Forelimb muscle (tissue), 1 donor: ENCODE measurements at places on chromosomes 1 and 21.

DNA sequence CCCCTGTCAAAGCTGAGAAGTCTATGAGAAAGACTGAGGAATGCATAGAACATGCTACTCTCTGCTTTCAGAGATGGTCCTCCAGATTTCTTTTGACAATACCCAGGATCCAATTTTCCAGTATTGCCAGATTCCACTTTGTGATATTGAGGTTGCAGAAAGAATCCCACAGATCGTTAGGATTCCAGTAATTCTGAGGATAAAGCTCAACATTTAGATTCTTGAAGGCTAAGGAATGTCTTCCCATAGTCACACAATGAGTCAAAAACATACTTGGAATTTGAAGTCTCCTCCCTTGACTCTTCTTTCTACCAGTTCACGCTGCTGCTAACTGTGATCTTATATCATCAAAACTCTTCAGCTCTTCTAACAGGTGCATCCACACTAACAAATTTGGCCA, 57.1 kb downstream of the TNFSF18 start:
- no peak for DNase-seq

- no peak for DNase-seq
Measured at GRCh38 chr1:155932487-155932886, 1.7 kb downstream of the KHDC4 start.

DNA sequence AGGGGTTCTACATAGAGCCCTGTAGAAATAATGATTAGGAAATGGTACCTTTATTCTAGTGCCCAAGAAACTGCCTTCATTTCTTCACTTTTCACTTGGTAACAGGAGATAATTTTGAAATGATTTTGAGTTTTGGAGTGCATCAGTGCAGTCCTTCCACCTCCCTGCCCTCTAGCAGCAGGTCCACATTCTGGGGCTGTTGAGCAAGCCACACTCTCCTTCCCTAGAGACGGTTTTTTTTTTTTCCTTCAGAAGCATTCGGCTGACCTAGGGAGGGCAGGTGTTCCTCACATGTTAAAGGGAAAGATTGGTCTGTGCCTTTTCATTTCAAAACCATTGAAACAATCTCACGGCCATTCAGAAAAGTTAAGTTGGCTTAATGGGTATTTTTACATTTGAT, 39.8 kb downstream of the SLC37A1 start:
- no peak for DNase-seq

DNA sequence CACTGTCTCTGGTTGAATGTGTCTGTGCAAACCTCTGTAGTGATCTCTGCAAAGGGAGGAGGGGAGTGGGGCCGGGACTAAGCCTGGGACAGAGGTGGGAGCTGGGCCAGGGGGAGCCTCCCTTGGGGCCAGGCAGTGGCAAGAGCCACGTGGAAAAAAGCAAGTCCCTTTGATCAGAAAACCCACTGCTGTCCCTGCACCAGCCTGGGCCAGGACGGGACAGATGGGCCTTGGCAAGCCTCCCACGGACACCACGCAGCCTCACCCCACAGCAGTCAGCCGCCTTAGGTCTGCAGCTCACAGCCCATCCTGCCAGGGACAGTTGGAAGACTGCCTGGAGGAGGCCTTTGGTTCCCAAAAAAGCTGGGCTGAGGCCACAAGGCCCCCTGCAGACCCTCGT, 11.7 kb upstream of the TRAPPC10 start:
- DNase-seq: no peak

DNA sequence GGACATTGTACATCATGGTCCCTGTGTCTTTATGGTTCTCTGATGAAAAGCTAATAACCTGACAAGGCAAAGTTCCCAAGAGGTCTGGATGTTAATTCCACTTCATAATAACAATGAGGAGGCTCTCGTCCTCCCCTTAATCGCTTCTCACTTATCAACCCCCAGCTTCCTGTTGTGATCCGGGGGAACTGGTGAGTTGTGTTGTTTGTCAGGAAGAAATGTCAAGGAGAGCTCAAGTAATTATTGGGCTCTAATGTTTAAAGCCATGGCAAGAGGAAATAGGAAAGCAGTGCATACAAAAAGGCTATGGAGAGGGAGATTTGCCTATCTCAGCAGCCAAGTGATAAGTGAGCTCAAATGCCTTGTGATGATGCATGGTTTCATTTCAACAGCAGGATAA, 42.8 kb upstream of the RASAL2 start:
- no peak for DNase-seq

- peak; percentile 67 for DNase-seq
Measured at GRCh38 chr1:41672641-41673361, 188.3 kb upstream of the EDN2 start.

DNA sequence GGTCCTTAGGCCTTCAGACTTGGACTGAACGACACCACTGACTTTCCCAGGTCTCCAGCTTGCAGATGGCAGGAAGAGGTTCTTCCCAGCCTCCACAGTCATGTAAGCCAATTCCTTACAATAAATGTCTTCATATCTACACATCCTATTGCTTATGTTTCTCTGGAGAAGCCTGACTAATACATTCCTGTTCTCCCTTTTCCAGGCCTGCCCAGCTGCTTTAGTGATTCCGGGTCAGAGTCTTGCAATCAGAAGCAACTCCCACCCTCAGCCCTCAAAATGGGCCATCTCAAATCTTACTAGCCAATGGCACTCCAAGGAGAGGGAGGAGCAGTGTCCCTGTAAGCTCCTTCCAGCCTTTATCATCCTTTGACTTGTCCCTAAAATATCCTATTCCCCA, 16.4 kb upstream of the CPT2 start:
- DNase-seq: no peak

- DNase-seq: no peak
Measured at GRCh38 chr1:34918977-34919561, 10.4 kb downstream of the DLGAP3 start.

DNA sequence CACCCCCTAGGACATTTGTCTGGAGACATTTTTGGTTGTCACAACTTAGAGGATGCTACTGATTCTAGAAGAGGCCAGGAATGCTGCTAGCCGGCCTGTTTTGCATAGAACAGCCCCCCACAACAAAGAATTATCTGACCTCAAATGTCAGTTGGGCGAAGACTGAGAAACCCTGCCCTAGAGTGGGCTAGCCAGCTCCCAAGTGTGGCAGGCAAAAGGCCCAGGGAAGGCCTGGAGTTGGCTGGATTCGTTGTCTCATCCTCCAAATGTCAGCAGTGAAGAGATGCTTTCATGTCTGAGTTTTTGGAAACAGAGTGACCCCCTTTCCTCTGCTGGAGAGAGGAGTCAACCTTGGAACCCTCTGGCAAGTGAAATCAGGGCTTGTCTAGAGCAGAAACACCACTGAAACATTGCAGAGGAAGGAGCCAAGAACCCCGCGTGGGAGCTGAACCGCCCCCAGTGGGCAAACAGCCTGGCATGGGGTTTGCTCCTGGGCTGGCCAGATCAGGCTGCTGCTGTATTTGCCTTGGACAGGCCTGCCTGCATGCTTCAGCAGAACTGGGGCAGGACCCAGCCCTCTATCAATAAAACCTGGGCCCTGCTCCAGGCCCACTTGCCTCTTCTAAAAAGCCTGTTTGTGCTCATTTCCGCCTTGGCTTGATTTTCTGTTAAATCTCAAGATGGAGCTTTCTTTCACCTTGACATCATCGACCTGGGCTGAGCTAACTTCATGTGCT, 32.9 kb downstream of the RASSF5 start:
- DNase-seq: no peak

- DNase-seq: no peak
Measured at GRCh38 chr1:172470149-172470548, 26.3 kb upstream of the PIGC start.

GRCh38 chr1:154191990-154192461, at the start of gene TPM3:
Gene TPM3, minus strand, starts transcription at chr1:154192100. Its CDS starts 82 bp downstream, at chr1:154192018.
- DNase-seq: no peak

GRCh38 chr1:234772345-234773147, 162.6 kb upstream of the IRF2BP2 start:
- DNase-seq: no peak

GRCh38 chr21:16194788-16195537, 465.2 kb downstream of the USP25 start:
- no peak for DNase-seq

- DNase-seq: no peak
Measured at GRCh38 chr1:66938613-66939012, 13.8 kb downstream of the MIER1 start.

DNA sequence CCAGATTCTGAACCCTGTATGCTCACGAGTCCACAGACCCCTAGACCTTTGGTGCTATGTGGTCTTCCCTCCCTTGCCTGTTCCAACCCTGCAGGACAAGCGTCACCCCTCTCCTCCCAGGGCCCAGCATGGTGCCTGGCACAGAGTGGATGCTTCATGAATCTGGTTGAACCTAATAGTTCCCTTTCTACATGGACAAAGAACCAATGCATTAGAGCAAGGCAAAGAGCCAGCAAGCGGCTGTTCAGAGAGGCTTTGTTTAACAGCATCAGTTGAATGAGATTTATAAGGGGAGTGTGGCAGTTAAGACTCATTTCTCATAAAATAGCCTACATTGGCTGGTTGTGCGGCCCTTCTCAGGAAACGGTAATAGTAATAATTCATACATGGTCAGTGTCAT, 14.9 kb downstream of the SLC26A9 start:
- no peak for DNase-seq

- no peak for DNase-seq
Measured at GRCh38 chr1:156593661-156593989, 2.0 kb downstream of the NAXE start.

GRCh38 chr1:157403203-157403602, 149.1 kb downstream of the FCRL5 start:
- DNase-seq: no peak

GRCh38 chr1:206050655-206051235, 2.2 kb upstream of the RHEX start:
- no peak for DNase-seq

GRCh38 chr1:36570478-36571060, 87.9 kb upstream of the CSF3R start:
- DNase-seq: no peak

DNA sequence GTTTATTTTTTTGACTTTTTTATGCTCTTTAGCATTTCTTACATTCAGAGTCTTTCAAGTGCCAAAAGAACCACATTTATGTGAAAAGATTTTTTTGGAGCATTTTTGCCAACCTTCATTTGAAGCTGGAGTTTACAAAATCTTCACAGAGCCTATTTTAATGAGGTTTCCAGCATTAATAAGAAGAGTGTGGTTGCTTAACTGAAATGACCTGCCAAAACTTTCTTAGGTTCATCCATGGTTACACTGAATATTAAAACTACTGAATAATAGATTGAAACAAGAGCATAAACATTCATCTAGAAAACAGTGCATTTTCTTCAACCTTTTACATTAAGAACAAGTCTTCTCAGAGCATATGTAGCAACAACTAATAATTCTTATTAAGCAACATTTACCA, 672.3 kb upstream of the CXADR start:
- no peak for DNase-seq

DNA sequence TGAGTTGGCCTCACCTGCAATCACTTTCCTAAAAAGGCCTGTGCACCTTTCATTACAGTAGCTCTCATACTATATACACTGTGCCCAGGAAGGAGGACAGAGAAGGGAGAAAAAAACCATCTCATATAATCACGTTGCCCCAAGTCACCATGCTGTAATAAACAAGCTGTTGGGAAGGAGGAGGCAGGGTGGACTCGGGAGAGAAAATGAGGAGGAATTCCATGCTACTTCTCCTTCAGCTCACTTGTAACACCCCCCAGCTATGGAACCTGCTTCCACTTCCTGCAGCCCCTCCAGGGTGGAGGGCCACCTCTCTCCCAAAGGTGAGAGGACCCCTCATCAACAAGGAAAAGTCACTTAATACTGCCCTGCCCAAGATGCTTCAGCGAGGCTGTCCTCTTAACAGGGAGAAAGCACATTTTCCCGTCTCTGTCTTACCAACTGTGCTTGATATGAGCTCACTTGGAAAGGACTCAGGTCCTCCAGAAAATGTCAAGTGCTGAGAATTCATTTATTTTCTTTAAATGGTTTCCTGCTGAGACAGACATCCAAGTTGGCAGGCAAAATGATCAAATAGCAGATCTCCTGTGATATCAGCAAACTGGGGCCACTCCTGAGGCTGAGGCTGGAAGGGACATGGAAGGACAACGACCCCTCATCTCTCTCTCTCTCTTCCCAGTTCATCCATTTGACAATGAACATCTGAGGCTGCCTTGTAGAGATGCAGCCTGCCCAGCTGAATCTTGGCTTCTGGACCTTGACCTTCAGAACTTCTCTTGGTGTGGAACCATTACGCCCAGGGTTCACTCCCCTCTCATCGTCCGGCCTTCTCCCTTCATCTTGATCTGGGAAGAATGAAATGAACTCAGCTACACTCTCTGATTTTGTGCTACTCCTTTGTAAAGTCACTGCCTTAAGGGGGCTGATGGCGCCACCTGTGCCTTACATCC, 54.0 kb downstream of the CAPN9 start:
- DNase-seq: no peak

- peak; percentile 80 for DNase-seq
Measured at GRCh38 chr1:156659988-156660751, 17.0 kb downstream of the NES start.

DNA sequence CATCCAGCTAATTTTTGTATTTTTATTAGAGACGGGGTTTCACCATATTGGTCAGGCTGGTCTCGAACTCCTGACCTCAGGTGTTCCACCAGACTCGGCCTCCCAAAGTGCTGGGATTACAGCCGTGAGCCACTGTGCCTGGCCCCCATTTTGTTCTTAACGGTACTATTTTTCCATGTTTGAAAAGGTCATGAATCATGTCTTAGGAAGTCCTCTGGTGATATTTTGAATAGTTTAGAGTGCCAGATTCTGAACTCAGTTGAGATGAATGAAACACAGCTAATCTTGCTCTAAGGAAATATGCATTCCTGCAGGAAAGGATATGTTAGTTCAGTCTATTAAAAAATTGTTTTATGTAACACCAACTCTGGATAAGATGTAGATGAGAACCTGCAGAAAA, 62.6 kb upstream of the ATP2B4 start:
- DNase-seq: no peak

- no peak for DNase-seq
Measured at GRCh38 chr1:63248216-63248615, 74.2 kb upstream of the FOXD3 start.

- no peak for DNase-seq
Measured at GRCh38 chr21:43345746-43346409, 81.1 kb downstream of the SIK1 start.

DNA sequence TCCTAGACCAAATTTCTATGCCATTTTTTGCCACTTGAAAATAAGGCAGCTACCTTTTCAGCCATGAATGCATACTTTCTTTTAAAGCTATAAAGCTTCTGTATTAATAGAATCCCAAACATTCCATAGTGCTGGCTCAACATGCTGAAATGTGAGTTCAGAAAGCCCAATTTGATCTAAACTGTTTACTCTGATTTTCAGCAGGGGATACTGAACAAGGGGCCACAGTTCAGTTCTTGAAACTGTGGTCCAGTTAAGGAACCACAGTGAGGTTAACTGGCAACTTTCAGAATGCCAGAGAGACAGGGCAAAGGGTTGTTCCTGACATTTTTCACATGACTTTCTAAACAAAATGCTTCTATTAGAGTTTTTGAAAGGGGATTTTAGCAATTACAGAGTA, 85.7 kb upstream of the COL11A1 start:
- DNase-seq: no peak

- DNase-seq: no peak
Measured at GRCh38 chr1:204409123-204409522, 2.5 kb downstream of the PPP1R15B start.

- DNase-seq: no peak
Measured at GRCh38 chr1:228721407-228721806, 13.9 kb upstream of the RHOU start.
